ENCODE measurements at places on chromosomes 5 and 9.

DNA sequence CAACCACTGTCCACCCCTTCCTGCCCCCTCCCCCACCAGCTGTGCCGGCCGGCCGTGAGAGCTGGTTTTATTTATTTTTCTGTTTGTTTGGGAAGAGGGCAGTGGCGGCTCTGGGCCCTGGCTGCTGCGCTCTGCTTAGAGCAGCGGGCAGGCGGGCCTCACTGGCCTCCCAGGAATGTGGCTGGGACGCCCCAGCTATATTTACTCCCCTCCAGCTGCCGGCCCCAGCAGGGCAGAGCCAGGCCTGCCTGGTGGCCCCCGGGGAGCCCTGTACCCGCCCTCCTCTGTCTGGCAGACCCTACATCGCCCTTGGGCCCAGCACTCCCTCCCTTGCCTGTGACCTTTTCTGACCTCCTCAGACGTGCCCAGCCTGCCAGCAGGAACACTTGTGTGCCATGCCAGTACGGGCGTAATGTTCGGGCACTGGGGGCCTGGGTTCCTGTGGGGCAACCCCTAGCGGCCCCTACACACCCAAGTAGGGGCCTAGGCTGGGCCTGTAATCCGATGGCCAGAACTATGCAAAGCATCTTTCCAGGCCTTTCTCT lies 7.7 kb downstream of the CXXC5 start:
- no peak for DNase-seq

- DNase-seq, result no peak
Observed at GRCh38 chr5:167565189-167565954, 726.1 kb upstream of the WWC1 start.

GRCh38 chr9:89436963-89437625 lies 60.8 kb downstream of the SEMA4D start:
- DNase-seq, result peak; percentile 65

DNA sequence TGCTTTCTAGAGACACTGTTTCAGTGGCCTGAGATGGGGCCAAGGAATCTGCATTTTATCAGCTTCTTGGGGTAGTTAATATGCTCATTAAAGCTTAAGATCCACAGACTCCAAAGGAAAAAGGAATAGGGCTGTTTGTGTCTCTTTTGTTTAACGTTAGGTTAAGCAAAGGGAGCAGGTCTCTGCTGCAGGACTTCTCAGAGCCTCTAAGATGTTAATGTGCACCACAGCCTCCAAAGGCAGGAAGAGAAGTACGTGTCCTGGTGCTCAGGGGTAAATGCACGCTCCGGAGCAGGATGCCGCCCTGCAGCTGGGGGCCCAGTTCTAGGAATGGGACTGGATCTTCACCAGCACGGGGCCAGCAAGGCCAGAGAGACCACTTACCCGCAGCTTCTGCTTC lies 19.6 kb downstream of the SPARC start:
- DNase-seq, result no peak

DNA sequence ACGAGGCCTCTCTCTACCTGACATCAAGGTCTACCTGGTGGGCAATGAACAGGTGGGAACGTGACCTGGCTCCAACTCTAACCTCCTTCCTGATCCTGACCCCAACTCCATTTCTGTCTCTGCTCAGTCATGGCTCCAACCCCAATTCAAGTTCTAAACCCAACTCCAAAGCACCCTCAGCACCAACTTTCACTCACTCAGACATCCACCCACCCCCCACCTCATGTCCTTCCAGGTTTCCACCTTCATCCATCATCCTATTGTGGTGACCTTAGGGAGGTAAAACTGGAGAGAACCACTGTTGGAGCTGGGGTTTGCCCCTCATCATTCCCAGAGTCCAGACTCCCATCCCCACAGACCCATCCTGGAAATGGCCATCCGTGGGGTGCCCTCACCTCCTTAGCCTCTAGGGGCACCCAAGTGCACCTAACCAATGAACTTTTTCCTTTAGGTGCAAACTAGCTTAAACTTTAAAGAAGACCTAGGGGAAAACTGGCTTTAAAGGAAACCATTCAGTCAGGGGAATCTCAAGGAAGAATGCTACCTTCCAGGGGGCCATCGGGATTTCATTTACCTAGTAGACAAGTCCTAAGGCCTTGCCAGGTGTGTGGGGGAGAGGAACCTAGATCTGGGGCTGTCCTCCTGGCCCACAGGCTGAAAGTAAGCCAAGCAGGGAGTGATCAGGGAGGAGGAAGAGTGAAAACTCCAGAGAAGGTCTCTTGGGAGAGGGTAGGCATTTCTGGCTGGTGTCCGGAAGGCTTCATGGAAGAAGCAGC lies 11.3 kb downstream of the RGS14 start:
- DNase-seq, result peak; percentile 39

DNA sequence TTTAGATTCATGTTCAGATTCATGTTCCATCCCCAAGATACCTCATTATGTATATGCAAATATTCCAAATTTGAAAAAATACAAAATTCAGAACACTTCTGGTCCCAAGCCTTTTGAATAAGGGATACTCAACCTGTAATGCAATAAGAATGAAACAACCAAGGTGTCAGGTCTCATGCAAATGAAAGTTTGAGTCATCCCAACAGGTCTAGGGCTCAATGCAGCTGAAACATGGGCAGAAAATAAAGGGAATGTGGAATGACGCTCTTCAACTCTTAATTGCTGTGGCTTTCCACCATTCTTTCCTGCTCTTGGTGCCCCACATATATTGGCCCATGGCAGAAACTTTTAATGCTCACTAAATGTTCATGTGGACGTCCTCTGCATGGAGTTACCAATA lies 107.3 kb upstream of the DAPK1 start:
- no peak for DNase-seq

DNA sequence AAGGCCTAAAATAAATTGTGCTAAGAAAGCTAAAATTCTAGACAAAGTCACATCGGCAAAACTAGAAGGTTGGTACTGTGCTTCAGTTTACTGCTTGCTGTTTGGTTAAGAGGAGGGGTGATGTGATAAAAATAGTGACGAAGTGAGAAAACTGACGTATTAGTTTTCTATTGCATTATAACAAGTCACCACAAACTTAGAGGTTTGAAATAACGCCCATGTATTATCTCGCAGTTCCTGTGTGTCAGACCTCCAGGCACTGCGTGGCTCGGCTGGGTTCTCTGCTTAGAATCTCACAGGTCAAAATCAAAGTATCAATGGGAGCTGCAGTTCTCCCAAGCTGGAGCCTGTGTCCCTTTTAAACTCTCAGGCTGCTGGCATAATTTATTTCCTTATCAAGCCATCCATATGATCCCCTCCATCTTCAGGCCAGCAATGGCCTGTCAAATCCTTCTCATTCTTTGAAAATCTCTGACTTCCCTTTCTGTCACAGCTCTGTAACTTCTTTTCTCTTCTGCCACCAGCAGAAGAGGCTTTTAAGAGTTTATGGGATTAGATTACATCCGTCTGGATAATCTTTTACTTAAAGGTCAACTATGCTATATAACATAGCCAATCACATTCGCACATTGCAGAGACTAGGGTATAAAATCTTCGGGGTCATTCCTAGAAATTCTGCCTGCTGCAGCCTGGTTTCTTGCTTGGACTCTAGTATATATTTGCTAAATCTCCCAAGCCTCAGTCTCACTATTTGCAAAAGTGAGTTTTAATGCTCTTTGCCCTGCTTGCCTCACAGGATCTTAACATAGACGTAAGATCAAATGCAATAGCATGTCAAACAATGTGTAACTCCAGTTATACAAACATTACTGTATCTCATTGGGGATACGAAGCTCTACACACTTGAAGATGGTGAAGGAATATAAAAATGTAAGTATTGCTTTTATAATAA lies 104.0 kb upstream of the CDKN2B start:
- no peak for DNase-seq

- DNase-seq, result no peak
Observed at GRCh38 chr5:91946870-91947269, 563.8 kb upstream of the ARRDC3 start.

GRCh38 chr9:112080831-112081542 lies 94.1 kb downstream of the SUSD1 start:
- DNase-seq, result no peak

DNA sequence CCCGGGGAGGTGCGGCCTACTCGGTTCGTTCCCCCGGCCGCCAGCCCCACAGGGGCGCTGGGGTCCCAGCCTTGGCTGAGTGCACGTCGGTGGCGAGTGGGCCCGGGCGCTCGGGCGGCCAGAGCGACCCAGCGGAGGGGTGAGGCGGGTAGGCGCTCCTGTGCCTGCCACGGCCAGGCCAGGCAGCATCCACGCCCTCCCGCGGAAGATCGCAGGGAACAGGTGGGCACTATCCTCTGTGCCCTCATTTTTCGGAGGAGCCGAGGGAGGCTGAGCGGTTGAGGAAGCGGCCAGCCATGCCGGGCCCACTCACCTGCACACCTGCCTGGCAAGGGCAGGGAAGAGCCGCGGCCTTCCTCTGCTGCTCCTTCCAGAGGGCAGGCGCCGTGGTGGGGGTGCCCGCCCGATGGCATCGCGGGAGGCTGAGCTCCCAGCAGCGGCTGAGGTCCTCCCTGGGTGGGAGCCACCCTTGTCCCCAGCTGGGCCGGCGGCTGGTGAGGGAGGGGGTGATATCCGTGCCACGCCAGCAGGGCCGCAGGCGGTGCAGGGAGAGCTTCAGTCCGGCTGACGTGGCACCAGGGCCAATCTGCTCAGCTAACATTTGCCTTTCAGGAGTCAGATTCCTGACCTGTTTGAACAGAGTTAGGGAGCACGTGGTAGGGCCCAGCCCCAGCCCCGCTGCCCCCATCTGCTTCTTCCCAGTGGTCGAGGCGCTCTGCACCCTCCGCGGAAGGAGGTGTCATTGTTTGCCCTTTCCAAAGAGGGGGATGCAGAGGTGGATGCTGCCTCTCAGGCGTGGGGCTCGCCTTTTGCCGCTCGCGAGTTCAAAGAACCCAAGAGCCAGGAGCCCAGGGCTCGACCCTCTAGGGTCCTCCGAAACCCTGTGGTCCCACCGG lies 1.6 kb upstream of the SEC16A start:
- DNase-seq, result peak; percentile 13

GRCh38 chr9:1005043-1005667 lies 28.7 kb downstream of the DMRT3 start:
- DNase-seq, result no peak

- no peak for DNase-seq
Observed at GRCh38 chr5:95352691-95353090, 38.5 kb upstream of the FAM81B start.

GRCh38 chr5:307794-308579 lies 13.5 kb upstream of the AHRR start:
- no peak for DNase-seq

DNA sequence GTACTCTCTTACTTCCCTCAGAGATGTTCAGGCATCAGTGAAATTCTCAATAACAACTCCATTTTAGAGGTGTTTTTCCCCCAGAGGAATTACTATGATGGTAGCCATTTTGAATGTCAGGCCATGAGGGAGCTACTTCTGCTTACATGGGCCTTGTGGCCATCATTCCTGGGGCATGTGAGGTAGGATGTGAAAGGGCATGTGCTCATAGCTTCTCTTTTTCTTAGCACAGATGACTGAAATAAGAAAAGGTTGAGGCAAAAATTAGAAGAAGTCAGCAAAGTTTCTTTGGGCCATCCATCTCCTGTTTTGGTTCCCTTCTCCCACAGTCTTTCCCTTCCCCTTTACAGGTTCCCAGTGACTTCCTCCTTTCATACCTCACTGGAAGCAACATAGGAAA lies 68.8 kb downstream of the FEM1C start:
- DNase-seq, result no peak

DNA sequence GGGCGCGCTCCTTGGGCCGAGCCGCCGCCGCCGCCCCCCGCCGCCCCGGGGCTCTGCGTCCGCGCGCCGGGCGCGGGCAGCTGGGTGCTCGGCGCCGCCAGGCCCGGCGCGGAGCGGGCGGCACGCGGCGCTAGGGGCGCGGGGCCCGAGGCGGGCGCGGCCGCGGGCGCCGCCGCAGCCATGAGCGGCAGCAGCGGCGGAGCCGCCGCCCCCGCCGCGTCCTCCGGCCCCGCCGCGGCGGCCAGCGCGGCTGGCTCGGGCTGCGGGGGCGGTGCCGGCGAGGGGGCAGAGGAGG lies 351 bp downstream of the TRIO start:
- no peak for DNase-seq

DNA sequence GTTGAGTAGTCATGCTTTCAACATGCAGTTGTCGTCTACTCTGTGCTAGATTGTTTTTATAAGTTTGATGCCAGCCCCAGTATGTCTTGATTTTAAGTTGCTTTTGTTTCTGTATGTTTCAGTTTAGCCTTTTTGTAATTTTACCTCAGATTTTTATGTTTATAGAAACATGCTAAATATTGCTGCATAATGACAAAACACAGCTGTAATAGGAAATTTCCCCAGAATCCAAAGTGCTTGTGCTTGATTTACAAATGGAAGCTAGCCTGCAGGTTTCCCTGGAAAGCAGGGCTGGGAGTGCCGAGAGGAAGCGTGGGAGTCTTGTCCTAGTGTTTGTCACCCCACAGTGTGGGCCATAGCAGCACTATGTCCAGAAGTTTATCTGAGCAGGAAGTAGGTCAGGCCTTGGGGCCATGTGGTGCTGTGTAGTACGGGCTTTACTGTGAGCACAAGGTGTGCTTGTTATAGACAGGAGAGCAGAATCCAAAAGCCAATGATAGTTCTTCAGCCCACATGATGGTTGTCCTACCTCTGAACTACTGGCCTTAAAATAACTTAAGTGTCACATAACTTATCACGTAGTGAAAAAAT lies 100.0 kb upstream of the NREP start:
- DNase-seq, result no peak

Data from activated CD4-positive, alpha-beta T cell treated with anti-CD3 and anti-CD28 coated beads, Interleukin-2, amount 50 U/mL, for 1 hour (primary cell).